ENCODE measurements at places on chromosomes 6 and 20.

GRCh38 chr6:27810768-27811450 lies 101.3 kb downstream of the OR2B2 start:
- no peak for DNase-seq

GRCh38 chr6:72825315-72825911 lies 203.5 kb downstream of the KCNQ5 start:
- DNase-seq, result no peak

DNA sequence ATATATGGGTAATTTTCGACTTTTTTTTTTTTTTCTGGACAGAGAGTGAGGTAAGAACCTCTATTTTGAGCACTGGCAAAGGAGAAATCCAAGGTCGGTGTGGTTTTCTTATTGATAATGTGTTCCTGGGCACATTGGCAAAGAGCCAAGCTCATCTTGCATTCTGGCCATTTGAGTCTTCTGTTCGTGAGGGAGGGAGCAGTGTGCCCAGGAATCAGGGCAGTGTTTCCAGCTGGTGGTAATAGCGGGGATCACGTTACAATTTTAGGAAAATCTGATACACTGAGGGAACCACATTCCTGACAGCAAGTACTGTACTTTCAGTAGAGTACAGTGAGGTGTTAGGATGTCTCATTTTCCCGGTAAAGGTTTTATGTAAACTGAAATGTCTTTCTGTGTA lies 442.3 kb upstream of the MAP3K7 start:
- no peak for DNase-seq

GRCh38 chr6:110357664-110358552 lies at the start of gene METTL24:
Gene METTL24, minus strand, starts transcription at chr6:110358349. Its CDS starts 77 bp downstream, at chr6:110358272.
- DNase-seq, result no peak

DNA sequence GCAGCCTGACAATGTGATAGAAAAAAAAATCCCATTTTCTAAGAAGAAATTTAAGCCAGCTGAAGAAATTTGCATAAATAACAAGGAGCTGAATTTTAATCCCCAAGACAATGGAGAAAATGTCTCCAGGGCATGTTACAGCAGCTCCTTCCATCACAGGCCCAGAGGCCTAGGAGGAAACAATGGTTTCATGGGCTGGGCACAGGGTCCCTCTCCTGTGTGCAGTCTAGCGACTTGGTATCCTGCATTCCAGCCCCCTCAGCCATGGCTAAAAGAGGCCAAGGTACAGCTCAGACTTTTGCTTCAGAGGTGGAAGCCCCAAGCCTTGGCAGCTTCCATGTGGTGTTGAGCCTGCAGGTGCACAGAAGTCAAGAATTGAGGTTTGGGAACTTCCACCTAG lies 73.1 kb downstream of the C6orf118 start:
- no peak for DNase-seq

- DNase-seq, result peak; percentile 43
These were observed at the start of gene RAET1G for GRCh38 chr6:149922642-149923326. Gene RAET1G, minus strand, starts transcription at chr6:149923121. Its CDS starts 111 bp downstream, at chr6:149923010.

- no peak for DNase-seq
These were observed 56.1 kb upstream of the HFE start for GRCh38 chr6:26031151-26031594.

DNA sequence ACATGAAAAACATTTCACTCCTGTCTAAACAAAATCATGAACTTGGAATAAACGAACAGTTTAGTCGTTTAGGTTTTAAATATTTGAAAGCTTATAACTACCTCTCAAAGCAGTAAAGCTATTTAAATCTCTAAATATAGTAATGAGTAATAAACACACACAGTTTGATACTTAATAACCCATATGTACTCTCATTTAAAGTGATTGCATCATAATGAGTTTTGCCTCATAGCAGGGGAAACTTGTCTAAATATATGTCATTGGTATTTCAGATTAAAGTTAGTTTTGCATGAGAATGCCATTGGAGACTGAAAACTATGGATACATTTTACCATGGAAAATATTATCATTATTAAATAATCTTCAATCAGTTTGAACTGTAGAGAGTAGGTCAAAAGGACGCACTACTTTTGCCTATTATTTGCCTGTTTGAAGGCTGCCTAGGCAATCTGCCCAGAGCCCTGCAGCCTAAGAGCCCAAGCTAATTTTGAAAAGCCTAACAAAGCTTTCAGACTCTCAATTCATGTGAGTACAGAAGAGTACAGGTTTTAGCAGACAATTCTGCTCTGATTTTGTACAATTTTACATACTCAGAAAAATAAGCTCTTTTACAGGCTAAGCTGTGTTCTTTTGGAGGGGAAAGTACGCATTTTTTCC lies 632.8 kb downstream of the HACE1 start:
- no peak for DNase-seq

DNA sequence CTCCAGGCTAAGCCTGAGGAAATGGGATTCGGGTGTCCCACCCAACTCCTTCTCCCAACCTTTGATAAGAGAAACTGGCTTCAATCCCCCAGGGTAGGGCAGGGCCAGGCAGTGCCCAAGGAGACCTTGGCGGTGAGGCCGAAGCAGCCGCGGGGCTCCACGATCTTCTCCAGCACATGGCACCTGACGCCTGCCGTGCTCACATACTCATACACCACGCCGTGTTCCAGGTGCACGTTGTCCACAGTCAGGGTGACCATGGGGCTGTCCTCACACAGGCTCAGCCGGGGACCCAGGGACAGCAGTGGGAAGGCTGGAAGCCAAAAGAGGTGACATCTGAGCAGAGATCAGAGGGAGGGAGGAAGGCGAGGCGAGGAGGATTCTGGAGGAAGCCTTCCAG lies 176.5 kb downstream of the PREX1 start:
- no peak for DNase-seq

- DNase-seq, result no peak
These were observed 3.3 kb downstream of the NECAB3 start for GRCh38 chr20:33670715-33671499.

All from activated naive CD4-positive, alpha-beta T cell (primary cell).